NCI-H1092 treated with DMSO at 0.1 percent for 48 hours (cell line): ENCODE measurements at places on chromosomes 12 and 14.

GRCh38 chr12:66514581-66514980 is 164.3 kb downstream of the GRIP1 start:
- no peak for DNase-seq

DNA sequence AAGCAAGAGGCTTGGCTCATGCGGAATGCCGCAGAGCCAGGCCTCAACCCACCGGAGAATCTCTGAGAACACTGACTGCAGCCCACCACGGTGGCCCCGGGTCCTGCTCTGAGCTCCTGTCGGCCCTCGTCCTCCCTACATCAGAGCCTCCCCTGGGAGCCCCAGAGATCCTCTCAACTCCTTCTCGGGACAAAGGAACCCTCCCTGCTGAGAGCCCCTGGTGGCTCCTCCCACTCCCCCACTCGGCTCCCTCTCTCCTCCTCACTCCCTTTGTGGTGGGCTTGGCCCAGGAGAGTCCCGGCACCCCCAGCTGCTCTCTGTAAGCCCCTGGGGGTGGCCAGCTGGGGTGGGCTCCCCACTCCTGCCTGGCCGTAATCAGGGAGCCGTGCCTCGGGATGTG is 11.1 kb upstream of the INF2 start:
- DNase-seq = no peak

GRCh38 chr12:93591137-93591868 is 18.8 kb downstream of the SOCS2 start:
- peak; percentile 5 for DNase-seq

DNA sequence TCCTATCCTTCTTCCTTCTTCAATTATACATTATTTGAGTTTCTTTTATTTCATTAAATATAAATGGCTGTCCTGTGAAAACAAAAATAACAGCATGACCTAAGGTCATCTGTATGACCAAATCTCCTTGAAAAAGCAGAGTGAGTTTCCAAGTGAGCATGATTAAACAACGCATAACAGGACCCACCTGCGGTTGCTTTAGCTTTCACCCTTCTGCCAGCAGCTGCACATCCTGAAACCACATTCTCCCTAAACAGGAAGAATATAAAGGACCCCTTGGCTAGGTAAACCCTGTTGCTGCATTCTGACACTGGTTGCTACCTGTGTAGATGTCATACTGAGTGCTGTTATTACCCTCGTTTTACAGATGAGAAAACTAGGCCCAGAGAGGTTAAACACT is 42.8 kb upstream of the CPM start:
- no peak for DNase-seq

- no peak for DNase-seq
Observed at GRCh38 chr12:2084553-2085296, 31.9 kb downstream of the CACNA1C start.

- no peak for DNase-seq
Observed at GRCh38 chr12:42804928-42805327, 215.4 kb upstream of the PRICKLE1 start.

GRCh38 chr14:71891970-71892369 is 40.3 kb upstream of the RGS6 start:
- no peak for DNase-seq

GRCh38 chr12:107340898-107341297 is 247.5 kb upstream of the CRY1 start:
- DNase-seq = no peak

DNA sequence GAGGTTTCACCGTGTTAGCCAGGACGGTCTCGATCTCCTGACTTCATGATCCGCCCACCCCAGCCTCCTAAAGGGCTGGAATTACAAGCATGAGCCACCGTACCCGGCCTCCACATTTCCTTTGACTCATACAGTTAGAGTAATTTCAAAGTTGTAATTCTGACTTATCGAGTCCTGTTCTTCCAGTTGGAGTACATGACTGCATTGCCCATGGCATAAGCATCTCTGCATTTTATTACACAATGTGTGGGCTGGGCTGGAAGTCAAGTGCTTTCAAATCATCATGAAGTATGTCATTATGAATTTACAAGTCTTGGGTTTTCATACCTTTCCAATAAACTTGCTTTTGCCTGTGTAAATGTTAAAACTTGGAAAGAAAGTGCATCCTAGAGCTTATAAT is 1295.7 kb upstream of the FLRT2 start:
- DNase-seq = no peak

- DNase-seq = no peak
Observed at GRCh38 chr14:77046721-77047120, 18.2 kb upstream of the IRF2BPL start.

- DNase-seq = no peak
Observed at GRCh38 chr14:81009346-81009745, 53.9 kb downstream of the TSHR start.

DNA sequence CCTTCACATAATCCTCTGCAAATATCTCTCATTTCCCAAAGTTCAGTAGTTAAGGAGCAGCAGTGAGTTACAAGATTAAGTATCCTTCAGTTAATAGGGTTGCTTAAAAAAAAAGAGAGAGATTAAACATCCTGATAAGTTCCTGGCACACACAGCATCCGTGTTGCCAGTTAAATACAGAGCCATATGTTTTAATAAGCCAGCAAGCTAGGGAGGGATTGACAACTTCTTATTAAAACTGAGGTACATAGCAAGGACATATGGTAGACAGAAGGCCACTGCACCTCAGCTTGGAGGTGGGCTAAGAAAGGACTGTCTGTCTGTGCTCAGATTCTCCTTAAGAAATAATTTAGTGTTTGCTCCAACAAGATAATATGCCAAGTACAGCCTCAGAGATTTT is 9.6 kb upstream of the TMEM30B start:
- DNase-seq = no peak

- DNase-seq = no peak
Observed at GRCh38 chr12:65876161-65876560, 51.9 kb downstream of the HMGA2 start.

GRCh38 chr12:94145191-94145983 is 3.0 kb upstream of the PLXNC1 start:
- DNase-seq = no peak

GRCh38 chr14:68637106-68638021 is 155.5 kb downstream of the ZFP36L1 start:
- DNase-seq = no peak

GRCh38 chr14:87411370-87411769 is 581.6 kb downstream of the GALC start:
- DNase-seq = no peak

- no peak for DNase-seq
Observed at GRCh38 chr12:42767998-42768397, 178.5 kb upstream of the PRICKLE1 start.

DNA sequence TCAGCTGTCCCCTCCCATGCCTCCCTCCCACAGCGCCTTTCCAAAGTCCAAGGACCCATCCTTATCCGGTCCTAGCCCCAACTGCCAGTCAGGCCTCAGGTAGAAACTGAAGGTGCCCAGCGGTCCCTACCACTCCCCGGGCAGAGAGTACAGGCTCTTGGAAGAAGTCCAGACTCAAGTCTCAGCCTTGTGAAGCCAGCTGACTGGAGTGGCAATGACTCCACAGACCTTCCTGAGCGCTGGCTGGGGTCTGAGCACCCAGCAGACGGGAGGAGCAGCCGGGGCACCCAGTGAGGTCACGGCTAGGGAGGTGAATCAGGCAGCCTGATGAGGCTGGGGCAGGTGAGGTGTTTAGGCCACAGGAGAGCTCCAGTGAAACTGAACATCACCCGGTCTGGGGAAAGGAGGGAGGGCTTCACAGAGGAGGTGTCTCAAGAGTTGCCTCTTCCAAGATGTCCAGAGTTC is 60.0 kb downstream of the ITPK1 start:
- no peak for DNase-seq

DNA sequence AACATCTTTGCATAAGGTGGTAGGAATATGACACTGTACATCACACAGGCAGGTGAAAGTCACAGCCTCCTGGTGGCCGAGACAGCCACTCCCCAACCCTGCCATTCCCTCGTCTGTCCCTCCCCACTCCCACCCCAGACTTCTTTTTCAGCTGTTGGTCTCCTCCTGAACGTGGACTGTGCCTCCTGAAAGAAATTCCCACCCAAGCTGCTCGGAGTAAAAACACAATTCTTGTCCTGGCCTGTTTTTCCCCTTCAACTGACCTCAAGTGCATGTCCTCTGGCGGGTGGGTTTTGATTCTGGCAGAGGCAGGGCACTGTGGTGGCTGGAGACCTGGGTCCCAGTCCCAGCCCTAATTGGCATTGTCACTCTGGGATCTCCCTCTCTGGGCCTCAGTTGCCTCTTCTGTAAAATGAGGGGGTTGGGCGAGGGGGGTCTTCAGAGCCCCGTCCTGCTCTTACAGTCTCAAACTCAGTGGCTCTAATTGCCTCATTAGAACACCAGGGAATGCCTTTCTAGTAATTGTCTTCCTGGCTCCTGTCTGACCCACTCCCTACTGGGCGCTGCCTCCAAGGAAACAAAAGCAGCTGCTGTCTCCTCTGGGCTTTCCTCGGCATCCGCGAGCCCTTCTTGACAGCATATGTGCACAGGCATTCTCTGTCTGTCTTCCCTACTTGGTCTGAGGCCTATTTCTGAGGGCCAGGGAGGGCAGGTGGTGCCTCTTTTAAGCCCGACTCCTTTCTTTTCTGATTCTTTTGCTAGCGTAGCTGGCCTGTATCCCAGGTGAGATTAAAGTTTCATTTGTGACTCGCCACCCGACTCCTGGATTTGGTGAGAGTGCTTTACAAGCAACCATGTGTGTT is 186.6 kb upstream of the RMST start:
- DNase-seq = peak; percentile 34

DNA sequence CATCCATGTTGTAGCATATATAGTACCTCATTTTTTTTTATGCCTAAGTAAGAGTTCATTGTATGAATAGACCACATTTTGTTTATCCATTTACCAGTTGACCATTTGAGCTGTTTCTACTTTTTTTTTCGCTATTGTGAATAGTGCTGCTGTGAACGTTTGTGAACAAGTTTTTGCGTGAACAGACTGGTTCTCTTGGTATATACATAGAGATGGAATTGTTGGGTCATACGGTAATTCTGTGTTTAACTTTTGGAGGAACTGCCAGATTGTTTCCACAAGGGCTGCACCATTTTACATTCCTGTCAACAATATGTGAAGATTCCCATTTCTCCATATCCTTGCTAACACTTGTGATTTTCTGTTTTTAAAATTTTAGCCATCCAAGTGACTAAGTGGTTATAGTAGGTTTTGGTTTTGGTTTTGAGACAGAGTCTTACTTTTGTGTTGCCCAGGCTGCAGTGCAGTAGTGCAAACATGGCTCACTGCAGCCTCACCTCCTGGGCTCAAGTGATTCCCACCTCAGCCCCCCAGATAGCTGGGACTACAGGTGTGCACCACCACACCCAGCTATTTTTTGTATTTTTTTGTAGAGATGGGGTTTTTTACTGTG is 68.3 kb upstream of the AMN start:
- DNase-seq = no peak
